ENCODE measurements at places on chromosomes 12 and 14.

GRCh38 chr12:88172844-88173407 lies 30.8 kb downstream of the TMTC3 start:
- DNase-seq: no peak

GRCh38 chr12:63996556-63996955 lies 152.1 kb downstream of the SRGAP1 start:
- DNase-seq: no peak

DNA sequence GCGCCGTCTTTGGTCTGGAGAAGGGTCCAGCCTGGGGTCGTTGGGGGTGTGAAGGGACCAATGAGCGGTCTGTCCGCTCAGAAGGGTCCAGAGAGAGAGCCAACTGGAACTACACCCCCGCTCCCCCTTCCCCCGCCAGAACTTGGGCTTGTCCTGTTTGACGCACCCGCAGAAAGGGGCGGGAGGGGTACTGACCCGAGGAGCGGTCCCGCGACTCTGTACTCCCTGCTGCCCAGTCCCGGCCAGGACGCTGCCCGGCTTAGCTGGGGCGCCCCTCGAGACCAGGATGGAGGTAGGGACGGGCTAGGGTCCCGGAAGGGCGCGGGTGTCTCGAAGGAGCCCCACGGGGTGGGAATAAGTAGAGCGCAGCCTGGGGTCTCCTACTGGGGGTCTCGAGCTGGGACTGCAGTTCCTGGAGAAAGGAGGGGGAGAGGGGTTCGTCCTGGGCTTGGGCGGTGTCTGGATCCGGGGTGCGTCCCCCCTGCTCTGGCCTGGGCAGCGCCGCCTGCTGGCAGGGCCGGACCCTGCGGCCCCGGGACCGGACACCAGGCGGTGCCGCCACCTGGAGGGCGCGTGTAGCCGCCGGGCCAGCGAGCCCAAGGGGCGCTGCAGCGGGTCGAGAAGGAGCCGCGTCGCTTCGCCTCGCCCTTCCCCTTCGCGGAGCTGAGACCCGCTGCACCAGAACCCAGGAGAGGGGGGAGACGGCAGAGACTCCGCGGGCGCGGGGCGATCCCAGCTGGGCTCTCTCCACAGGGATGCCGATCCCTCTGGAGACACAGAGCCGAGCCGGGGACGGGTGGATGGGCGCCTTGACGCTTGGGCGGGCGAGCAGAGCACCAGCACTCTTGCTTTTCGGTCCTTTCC lies 3.8 kb upstream of the CACNB3 start:
- DNase-seq: peak; percentile 74

DNA sequence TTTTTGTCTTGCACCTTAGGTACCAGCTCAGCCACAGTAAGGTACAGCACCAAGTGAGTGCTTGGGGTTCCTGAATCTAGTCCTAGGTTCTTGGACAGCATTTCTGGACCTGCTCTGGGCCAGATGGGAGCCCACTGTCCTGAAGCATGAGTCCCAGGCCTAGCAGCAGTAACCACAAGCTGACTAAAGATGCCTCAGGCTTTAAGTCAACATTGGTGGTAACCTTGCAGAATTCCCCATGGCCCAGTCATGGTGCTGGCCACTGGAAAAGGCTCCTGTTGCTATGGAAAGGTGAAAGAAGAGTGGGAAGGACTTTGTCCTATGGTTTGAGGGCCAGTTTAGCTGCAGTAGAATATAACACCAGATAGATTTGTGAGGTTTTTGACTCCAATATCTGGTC lies 86.9 kb upstream of the CLEC14A start:
- DNase-seq: no peak

DNA sequence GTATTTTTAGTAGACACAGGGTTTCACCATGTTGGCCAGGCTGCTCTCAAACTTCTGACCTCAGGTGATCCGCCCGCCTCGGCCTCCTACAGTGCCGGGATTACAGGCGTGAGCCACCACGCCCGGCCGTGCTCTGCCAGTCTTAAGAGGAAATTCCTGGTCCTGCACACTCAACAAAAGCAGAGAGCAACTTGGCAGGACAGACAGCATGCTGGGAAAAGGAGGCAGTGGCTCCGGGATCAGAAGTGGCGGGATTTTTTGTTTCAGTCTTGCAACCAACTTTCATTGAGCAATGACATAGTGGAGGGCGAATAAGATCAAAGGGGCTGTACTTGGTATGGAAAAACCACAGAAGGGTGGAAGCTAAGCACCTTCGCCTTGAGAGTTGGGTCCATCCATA lies 2.1 kb downstream of the CKAP4 start:
- no peak for DNase-seq
